Mammary epithelial cell (primary cell): ENCODE measurements at places on chromosomes 5 and 9. TPM values are rescaled to one million over a fixed set of nuclear protein-coding genes. Genes with fewer than 3 reads are reported as not detected.

DNA sequence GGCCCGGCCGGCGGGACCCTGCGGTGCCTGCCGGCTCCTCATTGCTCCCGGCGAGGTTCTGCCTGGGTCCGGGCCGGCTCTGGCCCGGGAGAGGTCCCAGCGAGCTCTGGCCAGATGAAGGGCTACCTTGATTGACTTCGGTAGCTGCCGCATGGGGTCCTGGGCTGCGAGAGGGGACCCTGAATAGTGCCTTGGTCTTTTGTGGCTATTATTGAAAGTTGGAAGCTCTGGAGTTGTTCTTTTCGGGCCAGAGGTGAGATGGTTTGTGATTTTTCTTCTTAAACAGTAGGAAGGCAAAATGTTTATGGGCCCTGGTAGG is 635 bp downstream of the NAA35 start:
- no peak for DNase-seq

- DNase-seq: peak; percentile 28
These were observed 15.8 kb downstream of the ERGIC1 start for GRCh38 chr5:172849606-172850453.

The SECISBP2 gene
- total RNA-seq: 26.5 and 30.7 TPM in 2 replicates

DNA sequence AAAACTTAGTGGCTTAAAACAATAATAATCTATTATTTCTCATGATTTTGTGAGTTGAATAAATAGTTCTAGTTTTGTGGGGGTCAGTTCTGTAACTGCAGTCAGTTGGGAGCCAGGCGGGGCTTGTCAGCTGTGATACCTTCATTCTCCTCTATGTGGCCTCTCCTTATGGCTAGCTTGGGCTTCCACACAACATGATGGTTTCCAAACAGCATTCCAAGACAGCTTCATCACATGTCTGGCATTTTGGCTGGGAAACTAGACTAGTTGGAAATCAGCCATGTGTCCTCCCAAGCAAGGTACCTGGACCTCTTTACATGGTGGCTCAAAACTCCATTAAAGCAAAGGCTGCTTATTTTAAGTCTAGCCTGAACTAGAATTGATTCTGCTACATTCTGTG is 61.4 kb upstream of the RANBP3L start:
- peak; percentile 44 for DNase-seq

The CYSRT1 gene
- total RNA-seq: 1.3 TPM

DNA sequence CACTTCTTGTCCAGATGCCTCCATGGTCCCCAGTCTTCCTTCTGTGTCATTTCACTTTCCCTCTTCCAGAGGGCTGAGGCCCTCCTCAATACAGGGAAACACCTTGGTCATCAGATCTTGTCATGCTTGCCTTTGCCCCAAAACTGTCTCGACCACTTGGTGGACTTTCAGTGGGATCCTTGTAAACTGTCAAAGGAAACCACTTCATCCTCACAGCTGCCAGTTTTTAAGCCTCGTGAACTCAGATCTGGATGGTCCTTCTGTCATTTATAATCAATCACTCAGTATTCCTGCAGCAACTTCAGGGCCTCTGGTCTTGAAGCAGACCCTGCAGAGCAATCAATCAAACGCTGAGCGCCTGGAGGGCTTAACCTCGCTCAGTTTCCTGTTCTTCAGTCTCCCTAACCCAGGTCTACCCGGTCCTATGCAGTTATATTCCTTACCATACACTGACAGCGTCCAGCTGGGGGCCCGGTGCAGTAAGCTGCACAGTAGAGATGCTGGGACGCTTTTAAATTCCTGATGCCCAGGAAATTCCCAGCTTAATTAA is 74.6 kb downstream of the GOLPH3 start:
- DNase-seq: no peak

DNA sequence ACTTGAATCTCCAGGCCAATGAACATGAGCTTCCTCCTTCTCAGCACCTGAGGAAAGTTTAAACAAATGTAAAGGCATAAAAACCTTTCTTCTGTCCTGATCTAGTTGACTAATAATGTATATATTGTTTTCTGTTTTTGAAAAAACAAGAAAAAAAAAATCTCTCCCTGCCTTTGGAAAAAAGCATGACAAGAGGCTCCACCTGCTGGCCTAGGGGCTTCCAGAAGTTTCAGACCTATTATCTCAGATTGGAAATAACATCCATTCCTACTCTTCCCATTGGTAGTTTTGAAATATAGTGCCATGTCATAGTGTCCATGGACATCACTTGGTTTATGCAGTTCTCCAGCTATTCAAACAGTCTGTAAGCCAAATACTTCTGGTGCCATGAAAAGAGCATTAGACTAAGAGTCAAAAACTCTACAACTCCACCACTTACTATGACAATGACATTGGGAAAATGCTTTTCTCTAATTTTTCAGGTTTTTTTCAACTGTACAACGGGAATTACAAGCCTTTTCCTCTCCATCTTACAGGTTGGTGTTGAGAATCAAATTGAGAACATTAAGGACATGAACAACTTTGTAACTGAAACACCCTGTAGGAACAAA is 409.6 kb upstream of the MPDZ start:
- DNase-seq: peak; percentile 8

The AQP3 gene
- total RNA-seq: 11.0 TPM

GRCh38 chr5:109215040-109215439 is 194.7 kb downstream of the PJA2 start:
- no peak for DNase-seq

DNA sequence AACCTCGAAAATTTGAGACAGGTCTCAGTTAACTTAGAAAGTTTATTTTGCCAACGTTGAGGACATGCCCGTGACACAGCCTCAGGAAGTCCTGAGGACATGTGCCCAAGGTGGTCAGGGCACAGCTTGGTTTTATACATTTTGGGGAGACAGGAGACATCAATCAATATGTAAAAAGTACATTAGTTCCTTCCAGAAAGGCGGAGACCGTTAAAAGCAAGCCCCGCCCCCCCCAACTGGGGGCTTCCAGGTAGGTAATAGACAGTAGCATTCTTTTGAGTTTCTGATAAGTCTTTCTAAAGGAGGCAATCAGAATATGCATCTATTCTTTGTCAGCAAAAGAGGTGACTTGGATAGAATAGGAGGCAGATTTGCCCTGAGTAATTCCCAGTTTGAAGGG is 599 bp upstream of the MOCS2 start:
- DNase-seq: no peak

- no peak for DNase-seq
These were observed 5.6 kb downstream of the TBC1D9B start for GRCh38 chr5:179901915-179902762.

GRCh38 chr5:116521173-116521872 is 53.3 kb downstream of the SEMA6A start:
- peak; percentile 28 for DNase-seq

DNA sequence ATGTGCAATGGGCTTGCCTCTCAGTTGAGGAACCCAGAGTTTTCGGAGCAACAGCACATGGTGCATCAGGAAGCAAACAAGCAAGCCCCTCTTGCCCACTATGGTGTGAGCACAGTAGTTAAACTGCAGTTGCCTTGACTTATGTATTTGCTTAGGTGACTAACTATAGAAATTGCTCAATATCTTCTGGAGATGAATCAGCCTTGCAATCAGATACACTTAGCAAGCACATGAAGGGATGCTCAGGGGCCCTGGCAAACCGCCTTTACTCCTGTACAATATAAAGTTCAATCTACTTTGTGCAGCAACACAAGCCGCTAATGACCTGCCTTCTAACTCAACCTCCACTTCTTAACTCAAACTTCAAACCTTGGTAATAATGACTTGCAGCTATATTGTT is 581.7 kb upstream of the RIOK2 start:
- DNase-seq: peak; percentile 61

GRCh38 chr5:32589942-32590869 is 4.8 kb downstream of the SUB1 start:
- peak; percentile 26 for DNase-seq

DNA sequence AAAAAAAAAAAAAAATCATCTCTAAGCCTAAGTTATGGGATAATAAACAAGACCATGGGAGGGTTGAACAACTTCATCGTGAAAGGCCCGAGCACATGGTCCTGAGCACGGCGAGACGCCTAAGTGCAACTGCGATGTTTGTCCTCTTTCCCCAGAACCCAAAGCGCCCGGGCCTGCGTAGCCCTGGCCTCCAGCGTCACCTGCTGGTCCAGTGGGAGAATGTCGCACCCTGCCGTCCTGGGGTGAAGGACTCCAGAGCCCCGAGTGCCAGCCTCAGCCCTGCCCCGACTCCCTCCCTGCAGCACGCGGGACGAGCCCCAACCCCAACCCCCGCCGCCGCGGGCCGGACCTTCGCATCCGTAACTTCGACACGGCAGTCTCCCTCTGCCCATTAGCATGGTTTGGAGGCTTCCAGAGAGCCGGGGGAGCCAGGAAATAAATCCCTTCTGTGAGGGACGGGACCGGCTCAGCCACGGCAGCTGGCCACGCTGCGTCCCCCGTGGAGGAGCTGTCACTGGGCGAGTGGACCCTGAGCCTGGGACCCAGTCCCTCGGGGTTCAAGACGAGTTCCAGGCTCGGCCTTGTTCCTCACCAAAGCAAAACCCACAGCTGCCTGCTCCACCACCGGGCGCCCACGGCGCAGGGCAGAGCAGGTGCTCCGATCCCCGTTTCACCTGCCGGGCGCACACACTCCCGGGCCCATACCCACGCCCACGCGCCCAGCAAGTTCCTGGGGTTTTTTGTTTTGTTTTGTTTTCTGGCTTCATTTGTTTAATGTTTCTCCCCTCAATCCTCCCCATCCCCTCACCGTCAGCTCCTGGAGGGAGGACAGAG is 132.5 kb upstream of the HAND1 start:
- peak; percentile 56 for DNase-seq

- no peak for DNase-seq
These were observed 161.2 kb upstream of the CHD1 start for GRCh38 chr5:99089822-99090549.

DNA sequence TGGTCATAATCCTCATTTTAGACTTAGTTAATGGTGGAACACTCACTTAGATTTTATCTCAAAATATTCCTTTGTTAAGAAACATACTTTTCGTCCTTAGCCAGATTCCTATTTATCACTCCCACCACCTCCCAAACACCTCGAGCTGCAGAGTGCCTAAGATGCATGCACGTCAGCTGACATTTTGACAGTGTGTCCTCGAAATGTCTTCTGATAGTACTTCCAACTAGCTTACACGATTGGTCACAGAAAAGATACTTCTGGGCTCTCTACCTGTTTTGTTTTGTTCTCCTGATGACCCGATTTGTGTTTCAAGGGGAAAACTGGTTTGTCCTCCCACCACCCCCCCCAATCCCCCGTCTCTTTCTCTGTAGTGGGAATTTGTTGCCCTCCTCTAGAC is 230.1 kb downstream of the MAST4 start:
- no peak for DNase-seq

DNA sequence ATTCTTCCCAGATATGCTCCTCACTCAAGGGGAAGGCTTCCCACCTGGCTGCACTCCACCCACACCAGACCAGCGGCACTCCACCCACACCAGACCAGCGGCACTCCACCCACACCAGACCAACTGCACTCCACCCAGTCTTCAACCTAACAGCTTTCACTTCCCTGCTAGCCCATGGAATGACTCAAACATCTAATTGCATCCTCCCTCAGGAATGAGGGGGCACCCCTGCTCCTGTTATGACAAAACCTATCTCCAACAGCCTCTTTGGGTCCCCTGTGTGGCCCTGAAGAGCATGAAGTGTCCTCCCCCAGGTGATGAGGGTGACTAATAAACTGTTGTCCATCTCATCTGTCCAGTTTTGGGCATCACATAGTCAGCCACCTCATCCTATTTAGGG is 556.6 kb upstream of the TUSC1 start:
- peak; percentile 4 for DNase-seq

- DNase-seq: no peak
These were observed 304.5 kb downstream of the TRPM3 start for GRCh38 chr9:70816891-70817290.

The C5orf22 gene
- total RNA-seq: 34.5 TPM

The AP3S1 gene
- 125 TPM for total RNA-seq

The SOHLH1 gene
- total RNA-seq: not detected
